Temporal lobe (tissue), 4 donors: ENCODE measurements at places on chromosomes 1 and 21. TPM values are rescaled to one million over a fixed set of nuclear protein-coding genes. Genes with fewer than 3 reads are reported as not detected.

Gene SPRR2F
- not detected for total RNA-seq

Gene FBXO2
- 3.4 TPM for total RNA-seq

Gene THEM5
- not detected for total RNA-seq

Gene CFAP74
- total RNA-seq = 0.25 TPM

Gene LMX1A
- total RNA-seq = not detected

Gene ERVH48-1
- total RNA-seq = not detected

Gene PYHIN1
- total RNA-seq = 0.25 TPM

Gene MIXL1
- total RNA-seq = 0.25 TPM

Gene PLA2G2C
- not detected for total RNA-seq

Gene CDA
- not detected for total RNA-seq

Gene WNT2B
- 1.5 TPM for total RNA-seq

Gene B3GALT5
- total RNA-seq = 0.74 TPM

Gene SIM2
- total RNA-seq = not detected

Gene FTCD
- 0.98 TPM for total RNA-seq

Gene RHBG
- total RNA-seq = not detected

Gene RIMS3
- total RNA-seq = 20.4 TPM

Gene P3R3URF
- not detected for total RNA-seq

Gene PLCH2
- total RNA-seq = 9.1 TPM

Gene SPRR1A
- not detected for total RNA-seq

Gene CDC42BPA
- total RNA-seq = 137 TPM

Gene PTPN7
- total RNA-seq = 0.25 TPM

Gene SLC16A1
- total RNA-seq = 43.5 TPM

Gene VSIG8
- total RNA-seq = not detected

Gene PEX14
- 10.6 TPM for total RNA-seq

Gene VHLL
- 0.25 TPM for total RNA-seq

Gene NHLH2
- total RNA-seq = 0.74 TPM

Gene CFHR1
- total RNA-seq = 0.25 TPM
